ENCODE measurements at places on chromosomes 5 and 9.

DNA sequence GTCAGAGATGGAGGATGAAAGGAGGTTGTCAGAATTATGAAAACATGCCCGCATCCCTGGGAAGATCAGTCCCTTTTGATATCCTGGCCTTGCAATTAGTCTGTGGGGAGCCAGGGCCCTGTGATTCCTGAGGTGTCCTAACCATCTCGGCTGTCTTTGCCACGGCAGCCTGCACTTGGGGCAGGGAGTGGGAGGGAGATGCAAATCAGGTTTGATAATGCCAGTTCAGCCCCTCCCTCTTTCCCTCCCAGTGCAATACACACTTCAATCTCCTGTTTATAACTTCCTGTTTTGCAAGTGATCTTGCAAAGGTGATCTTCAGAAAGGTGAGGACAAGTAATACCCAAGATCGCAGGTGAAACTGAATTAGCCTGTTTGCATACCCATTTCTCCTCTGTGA lies 114.0 kb upstream of the ALDH1B1 start:
- no peak for DNase-seq

- DNase-seq, result no peak
These were observed 500.6 kb downstream of the KIF4B start for GRCh38 chr5:155514105-155514563.

DNA sequence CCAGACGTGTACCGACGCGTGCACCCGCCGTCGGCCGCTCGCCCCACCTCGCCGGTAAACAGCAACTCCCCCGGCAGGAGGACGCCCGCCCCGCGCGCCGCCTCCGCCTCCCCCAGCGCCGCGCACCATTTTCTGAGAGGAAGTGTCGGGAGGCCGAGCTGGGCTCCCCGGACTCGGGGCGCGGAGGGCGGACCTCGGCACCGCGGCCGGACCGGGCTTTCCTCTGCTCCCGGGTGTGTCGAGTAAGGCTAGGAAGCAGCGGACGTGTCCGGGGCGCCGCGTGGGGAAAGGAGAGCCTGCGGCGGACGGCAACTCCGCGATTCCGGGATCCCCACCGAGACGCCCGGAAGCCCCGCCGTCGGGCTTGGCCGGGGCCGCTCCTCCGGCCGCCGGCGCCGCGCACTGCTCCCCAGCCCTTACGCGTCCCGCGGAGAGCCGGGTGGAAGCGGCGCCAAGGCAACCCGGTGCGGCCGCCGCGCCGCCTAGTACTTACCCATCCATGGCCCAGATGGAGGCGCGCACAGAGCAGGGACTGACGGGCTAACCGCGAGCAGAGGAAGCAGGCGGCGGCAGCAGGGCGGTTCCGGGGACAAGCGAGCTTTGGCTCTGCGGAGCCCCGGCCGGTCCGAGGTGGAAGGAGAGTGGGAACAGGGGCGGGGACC lies at the start of gene PTBP3:
Gene PTBP3 (minus strand): TSS at position 643 of the 662 bp plus-strand sequence. CDS start 35,754 bp downstream, outside the sequence.
- DNase-seq, result peak; percentile 60

DNA sequence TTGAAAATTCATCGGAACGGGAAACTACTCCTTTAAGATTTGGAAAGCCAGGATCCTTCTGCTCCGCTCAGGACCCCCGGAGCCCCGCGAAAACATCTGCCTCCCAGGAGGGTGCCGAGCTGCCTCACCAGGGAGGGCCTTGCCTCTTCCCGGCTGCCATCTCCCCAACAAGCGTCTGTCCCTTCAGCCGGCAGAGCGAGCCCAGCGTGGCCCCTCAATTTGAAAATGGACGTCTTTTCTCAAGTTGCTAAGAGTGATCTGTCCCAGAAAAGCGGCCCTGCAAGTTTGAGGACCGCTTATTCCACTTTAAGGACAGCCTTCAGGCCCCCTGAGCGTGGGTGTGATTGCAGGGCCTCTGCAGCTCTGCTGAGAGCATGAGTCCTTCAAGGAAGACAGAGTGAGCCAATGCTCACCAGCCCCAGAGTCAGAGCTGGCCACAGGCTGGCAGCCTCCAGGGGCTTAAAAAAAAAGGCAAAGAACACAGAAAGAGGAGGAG lies 101.3 kb downstream of the PHF2 start:
- DNase-seq, result no peak

- DNase-seq, result no peak
These were observed 61.9 kb upstream of the RAPGEF1 start for GRCh38 chr9:131801810-131802209.

DNA sequence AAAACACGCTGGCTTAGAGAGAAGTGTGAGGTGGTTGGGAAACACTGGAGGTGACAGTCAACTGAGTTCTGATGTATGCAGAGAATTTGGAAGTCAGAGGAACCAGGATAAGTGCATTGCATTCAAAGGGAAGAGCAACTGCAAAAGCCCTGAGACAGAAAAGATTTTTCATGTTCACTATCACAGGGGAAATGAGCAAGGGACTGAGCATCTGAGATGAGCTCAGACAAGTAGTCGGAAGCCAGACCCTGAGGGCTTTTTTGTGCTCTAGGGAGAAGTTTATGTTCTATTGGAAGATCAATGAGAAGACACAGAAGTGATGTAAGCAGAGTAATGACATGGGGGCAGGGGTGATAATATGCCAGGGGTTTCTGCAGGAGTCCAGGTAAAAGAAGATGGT lies 97.5 kb downstream of the HTR4 start:
- DNase-seq, result no peak

DNA sequence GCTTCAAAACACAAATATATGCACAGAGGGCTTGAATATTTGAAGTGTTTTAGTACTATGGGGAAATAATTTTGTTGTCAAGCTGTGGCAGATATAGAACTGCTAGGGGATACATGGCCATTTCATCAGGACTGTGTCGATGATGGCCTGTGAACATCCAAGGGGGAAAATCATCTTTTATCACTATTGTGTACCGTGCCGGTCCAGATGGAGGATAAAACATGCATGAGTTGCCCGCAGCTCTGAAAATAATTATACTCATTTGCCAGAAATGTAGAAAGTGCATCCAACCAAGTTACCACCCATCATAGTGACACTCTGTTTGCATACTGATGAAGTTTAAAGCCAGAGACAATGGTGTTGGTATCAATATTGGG lies 405.9 kb downstream of the ZSWIM6 start:
- no peak for DNase-seq

- DNase-seq, result no peak
These were observed 77.6 kb downstream of the CACNA1B start for GRCh38 chr9:137955224-137955570.

GRCh38 chr5:154384480-154385235 lies 61.1 kb upstream of the SAP30L start:
- peak; percentile 61 for DNase-seq

- DNase-seq, result no peak
These were observed 421.7 kb downstream of the CDK5RAP2 start for GRCh38 chr9:120158221-120158620.
